Activated CD8-positive, alpha-beta memory T cell treated with anti-CD3 and anti-CD28 coated beads for 48 hours (primary cell): ENCODE measurements at places on chromosomes 3 and 15.

DNA sequence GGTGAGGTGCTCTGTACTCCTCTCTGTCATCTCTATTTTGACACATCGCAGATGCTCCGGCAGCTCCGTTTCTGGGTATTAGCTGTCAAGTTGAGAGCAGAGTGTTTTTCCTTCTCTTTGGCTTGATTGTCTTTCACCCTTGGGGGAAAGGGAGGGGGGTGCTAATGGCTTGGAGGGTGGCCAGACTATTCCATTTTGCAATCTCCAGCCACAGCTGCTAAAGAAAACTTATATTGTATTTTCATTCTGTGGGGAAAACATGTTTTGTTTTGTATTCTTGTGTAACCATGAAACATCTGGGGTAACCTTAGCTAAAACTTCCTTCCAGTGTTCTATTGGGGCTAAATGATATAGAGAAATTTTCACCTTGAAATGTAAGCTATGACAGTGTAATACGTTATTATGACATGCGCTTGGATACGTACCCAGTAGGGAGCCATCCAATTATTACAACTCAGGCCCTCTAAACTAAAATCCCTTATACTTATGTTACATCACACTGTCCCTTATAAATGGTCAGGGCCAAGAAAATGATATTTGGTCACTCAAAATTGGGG lies 14.0 kb upstream of the LARP6 start:
- no peak for DNase-seq

GRCh38 chr3:135576751-135577150 lies 388.8 kb upstream of the PPP2R3A start:
- DNase-seq = no peak

DNA sequence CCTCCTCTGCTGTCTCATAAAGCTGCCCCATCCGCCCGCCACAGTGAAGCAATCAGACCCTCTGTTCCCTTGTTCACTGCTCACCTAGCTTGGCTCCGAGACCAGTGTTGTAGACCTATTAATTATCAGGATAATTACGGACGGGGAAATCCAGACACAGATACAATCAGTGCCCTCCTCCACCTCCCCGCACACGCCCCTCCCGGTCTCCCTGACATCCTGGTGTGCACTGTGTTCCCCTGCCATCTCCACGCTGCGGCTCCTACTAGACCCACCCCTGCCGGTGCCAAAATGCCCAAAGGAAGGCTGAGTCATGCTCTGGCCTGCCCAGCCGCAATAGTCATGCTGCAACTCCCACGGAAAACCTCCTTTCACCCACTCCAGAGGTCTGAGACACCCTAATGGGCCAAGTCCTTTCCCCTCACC lies 277.3 kb upstream of the TLE3 start:
- DNase-seq = no peak

DNA sequence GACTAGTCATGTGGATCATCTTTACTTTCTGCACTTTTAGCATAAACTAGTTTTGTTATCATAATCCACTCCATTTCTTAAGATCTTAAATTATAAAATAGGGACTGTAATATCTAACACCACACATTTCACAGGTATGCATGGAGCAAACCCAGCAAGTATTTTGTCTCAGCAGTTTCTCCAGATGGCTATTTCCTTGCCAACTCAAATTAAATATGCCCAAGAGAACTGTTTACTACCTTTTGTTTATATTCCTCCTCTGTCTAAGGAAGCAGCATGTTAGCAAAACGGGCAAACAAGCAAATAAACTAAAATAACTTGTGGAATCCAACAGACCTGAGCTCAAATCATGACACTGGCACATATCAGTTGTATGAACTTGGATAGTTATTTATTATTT lies 379.8 kb downstream of the LSAMP start:
- DNase-seq = no peak

- no peak for DNase-seq
These were observed 328.0 kb upstream of the DNAJC19 start for GRCh38 chr3:181317508-181317907.

DNA sequence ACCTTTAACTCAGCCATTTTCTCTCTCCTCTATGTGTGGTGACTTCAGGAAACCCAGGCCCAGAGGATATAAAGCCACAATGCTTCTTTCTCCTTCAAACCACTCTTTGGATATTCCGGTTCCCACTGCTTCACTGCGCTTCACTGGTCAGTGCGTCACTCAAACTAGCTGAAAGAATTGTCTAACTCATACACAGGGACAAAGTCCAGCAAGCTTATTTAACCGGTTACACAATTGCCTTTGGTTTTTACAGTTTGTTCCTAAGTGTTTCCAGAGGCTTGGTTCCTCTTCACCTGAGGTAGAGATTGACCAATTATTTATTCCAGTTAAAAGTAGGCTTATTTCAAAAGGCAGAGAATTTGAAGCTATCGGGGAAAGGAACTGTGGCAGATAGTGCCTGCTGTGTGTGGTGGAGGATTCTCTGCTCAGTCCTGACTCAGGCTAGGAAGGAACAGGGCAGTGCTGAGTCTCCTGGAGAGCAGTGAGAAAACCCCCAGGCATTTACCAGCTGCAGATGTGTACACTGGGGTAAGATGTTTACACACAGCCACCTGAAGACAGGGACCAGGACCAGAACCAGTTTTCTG lies at the start of gene HGD:
Gene HGD, minus strand, starts transcription at position 145 of the 587 bp plus-strand sequence. Its CDS starts 128 bp downstream, at position 17.
- DNase-seq = no peak

DNA sequence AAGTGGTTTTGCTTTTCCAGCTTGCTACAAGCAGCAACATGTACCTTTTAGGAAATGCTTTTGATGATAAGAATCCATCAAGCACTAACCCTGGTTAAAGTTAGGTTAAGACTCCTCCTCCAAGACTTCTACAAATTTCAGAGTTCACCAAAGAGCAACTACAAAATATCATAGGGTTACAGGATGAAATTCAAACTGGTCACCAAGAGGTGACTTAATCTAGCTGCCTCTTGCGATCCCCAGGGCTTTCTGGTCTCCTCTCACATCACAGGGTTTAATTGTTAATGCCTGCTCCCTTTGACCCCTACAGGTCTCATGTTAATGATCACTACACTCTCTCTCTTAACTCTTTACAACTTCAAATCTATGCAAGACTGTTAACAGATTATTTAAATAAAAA lies 66.5 kb downstream of the DPH6 start:
- no peak for DNase-seq

DNA sequence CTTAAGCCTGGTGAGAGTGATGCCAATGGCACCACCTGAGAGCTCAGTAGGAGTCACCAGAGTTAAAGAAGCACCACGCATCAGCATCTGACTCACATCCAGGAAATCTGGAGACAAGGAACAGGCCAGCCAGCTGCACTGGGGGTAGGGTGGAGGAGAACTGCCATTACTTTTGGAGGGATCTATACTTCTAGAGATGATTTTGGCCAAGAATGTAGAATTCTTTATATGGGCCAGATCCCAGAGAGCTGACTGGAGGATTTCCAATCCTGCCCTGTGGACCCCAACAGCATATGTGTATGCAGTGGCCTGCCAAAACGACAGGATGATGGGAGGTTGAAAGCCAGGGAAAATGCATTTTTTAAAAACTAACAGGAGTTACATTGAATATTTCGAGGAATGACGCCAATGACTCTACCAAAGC lies 29.8 kb downstream of the CCR3 start:
- DNase-seq = no peak

DNA sequence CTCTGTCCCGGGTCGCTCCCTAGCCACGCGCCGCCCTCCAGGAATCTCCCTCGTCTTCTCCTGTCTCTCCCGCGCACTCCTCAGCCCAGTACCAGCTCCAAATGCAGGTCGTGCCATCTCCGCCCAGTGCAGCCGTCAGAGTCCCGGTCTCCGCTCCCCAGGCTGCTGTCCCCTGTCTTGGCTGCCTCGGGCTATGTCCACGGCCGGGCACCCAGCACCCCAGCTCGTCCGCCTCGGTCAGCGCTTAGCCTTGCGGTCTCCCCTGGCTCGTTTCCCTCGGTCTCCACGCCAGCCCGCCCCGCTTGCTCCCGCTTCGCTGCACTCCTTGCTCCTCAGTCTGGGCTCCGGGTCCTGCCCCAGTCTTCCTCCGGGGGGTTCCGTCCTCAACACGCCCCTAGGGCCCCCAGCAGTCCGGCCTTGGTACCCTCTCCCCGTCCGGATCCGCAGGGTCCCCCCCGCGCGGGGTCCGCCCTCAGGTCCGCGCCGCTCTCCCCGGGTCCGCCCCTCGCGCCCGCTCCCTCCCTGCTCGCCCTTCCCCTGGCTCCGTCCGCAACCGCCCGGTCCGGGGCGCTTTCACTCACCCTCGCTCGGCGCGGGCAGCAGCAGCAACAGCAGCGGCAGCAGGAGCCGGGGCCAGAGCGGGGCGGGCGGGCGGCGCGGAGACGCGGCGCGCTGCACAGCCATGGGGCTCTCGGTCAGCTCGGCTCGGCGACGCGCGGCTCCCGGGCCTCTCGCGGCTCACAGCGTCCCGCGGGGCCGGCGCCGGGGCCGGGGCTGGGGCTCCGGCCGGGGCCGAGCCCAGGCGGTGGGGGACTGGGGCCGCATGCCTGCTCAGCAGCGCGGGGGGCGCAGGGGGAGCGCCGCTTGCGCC lies 462 bp downstream of the IGDCC3 start:
- DNase-seq = no peak

GRCh38 chr15:29681946-29682345 lies 140.3 kb downstream of the TJP1 start:
- DNase-seq = no peak

DNA sequence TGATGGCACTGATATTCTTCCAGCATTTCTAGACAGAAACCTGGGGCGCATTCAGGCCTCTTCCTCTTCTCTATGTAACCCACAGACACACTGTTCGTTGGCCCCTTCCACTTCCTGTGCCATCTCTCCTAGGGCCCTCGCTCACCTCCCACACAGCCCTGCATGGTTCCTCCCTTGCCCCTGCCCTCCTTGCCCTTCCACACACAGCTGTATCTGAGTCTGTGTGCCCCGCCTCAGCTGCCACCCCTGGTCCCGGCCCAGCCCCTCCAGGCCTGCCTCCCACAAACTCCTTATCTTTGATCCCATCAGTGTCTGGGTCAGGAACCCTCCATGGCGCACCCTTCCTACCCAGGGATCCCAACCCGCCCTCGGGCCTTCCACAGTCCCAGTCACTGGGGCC lies 37.9 kb downstream of the RAB6B start:
- no peak for DNase-seq

DNA sequence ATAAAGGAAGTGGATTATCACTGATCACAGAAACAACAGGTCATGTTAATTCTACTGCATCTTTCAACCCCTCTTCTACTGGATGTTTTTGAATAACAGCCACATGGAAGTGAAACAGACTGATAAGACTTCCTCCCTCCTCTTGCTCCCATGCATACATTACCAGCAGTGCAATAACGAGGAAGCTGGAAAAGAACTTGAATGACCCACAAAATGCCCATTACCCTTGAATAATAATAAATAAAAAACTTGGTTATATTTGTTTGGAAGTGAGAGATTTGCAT lies 51.6 kb downstream of the RARB start:
- no peak for DNase-seq

- DNase-seq = no peak
These were observed 469.3 kb downstream of the FHIT start for GRCh38 chr3:60781935-60782334.

DNA sequence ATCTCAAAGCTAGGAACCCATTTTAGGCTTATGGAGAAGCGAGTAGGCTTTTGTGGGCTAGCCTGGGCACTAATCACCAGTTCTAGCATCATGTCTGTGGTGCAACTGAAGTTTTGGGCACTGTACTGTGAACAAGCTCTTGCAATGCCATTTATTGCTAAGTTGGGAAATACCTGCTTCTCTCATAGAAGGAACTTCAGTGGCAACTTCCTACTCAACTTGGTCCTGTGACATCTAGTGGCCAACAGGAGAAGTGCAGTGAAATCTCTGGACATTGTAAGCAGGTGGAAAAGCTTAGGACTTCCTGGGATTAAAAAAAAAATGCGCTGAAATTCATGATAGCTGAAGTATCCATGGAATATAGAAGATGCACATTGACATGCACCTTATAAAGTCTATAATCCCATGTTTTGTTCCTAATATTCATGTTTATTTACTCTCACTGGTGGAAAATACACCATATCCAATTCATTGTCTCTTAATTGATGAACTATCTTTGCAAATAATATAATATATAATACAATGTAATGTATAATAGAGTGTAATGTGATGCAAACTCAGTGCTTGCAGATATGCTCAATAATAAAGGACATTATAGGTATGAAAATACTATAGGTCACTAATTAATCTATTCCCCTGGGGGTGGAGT lies 6.5 kb upstream of the ALDH1A3 start:
- no peak for DNase-seq
